ENCODE measurements at places on chromosomes 1 and 21.

GRCh38 chr1:225446595-225446960 is 18.7 kb upstream of the LBR start:
- H3K4me1 ChIP-seq: peaks cover 30% of the 10 kb centered on the region
- H3K27me3 ChIP-seq: peaks cover 13% of the 10 kb centered on the region
- DNase-seq: no peak
- no peak overlapping the region for H3K27ac ChIP-seq
- H3K36me3 ChIP-seq: no peaks in the 10 kb centered on the region

DNA sequence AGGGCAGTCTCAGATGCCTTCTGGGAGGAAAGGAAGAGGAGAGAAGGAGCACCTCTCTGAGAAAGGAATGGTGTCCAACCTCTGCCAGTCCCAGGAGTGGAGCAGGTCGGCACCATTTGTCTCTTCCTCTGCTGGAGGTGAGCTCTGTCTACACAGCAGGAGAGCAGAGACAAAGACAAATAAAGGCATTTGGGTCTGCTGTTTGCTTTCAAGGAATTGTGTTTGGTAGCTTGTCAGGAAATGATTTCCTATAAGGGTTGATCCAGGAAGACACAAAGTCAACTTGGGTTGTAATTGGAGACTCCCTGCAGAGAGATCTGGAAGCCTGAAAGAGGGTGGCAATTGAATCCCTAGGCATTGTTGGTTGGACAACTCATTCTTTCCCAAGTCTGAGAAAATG is 34.5 kb upstream of the PLXNA2 start:
- H3K36me3 ChIP-seq: no peaks in the 10 kb centered on the region
- no peak overlapping the region for H3K27ac ChIP-seq
- H3K4me3 ChIP-seq: no peak overlapping the region
- H3K4me1 ChIP-seq: peaks cover 5% of the 10 kb centered on the region
- peaks cover 36% of the 10 kb centered on the region for H3K27me3 ChIP-seq

DNA sequence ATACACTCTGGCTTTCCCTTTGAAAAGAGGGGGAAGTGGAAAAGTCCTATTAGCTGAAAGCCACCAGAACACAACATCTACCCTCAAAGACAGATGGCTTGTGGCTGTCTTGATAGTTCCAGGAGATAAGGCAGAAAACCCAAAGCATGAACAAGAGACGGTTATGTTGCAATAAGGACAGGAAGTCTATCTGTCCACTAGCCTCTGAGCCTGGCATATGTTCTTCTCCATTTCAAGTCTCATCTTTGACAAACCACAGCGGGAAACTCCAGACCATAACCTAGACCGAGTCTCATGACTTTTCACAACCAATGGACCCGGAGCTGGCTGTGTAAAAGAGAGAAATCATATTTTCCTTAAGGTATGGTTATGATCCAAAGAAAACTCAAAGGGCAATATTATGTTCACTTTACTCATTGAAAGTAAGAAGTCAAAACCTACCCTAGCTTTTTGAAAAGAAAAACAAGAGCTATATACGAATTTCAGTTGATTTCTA is 33.8 kb downstream of the DUSP10 start:
- peaks cover 9% of the 10 kb centered on the region for H3K36me3 ChIP-seq
- no peaks in the 10 kb centered on the region for H3K27me3 ChIP-seq

DNA sequence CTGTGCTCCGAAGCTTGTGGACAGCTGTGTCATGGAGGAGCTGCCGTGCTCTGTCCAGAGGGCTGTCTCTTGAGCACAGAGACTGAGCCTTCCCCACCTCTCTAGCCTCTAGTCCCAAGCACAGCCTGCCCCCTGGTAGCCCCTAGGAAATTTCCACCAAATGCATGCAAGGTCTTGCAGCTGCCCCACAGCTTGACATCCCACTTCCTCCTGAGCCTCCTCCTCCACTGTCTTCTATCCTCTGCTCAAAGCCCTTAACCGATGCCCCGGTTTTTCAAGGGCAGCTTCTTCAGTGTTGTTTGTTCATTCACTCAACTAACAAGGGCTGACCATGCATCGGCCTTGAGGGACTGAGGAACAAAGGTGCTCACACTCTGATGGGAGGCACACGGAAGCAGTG is 20.6 kb upstream of the PROK1 start:
- no peak for DNase-seq
- no peak overlapping the region for H3K4me3 ChIP-seq
- H3K4me1 ChIP-seq: no peaks in the 10 kb centered on the region

- peaks cover 8% of the 10 kb centered on the region for H3K27me3 ChIP-seq
- peaks cover 6% of the 10 kb centered on the region for H3K4me1 ChIP-seq
- H3K4me3 ChIP-seq: no peak overlapping the region
- no peak overlapping the region for H3K27ac ChIP-seq
Observed at GRCh38 chr1:26610781-26611180, 81.2 kb downstream of the RPS6KA1 start.

- H3K4me3 ChIP-seq: no peak overlapping the region
- no peaks in the 10 kb centered on the region for H3K36me3 ChIP-seq
- no peaks in the 10 kb centered on the region for H3K4me1 ChIP-seq
- no peaks in the 10 kb centered on the region for H3K27me3 ChIP-seq
Observed at GRCh38 chr1:247746391-247746935, 1.5 kb downstream of the OR14A2 start.

DNA sequence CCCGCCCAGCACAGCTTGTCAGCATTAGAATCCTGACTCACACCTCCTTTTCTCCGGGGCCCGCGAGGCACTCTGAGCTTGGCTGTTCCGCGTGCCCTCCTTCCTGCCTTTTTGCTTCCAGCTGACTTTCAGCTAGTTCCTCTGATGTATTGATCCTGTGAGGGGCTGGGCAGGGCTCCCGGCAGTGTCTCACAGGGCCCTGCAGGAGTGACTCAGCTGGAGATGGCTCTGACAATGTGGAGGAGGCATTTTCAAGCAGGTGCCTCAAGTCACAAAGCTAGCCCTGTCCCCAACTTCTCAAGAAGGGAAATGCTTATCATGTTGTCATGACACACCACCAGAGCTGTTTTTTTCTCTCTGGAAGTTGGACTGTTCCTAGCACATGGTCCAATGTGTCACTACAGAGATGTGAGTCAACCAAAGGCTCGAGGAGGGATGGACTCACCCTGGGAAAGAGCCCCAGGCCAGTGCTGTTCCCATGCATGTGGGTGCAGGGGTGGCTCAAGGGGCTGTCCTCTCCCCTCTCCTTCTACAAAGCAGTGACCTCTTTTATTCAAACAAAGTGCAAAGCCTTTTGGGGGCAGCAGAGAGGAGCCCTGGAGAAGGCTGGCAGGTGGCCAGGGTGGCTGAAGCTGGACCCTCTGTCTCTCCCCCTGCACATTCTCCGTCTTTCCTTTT is 30.6 kb downstream of the SYT6 start:
- H3K27me3 ChIP-seq: peaks cover 36% of the 10 kb centered on the region
- H3K27ac ChIP-seq: no peak overlapping the region
- peaks cover 6% of the 10 kb centered on the region for H3K4me1 ChIP-seq
- no peak for DNase-seq
- H3K36me3 ChIP-seq: no peaks in the 10 kb centered on the region

Measured in progenitor cell of endocrine pancreas (in vitro differentiated cells).